ENCODE measurements at places on chromosomes 12 and 14. TPM values are rescaled to one million over a fixed set of nuclear protein-coding genes. Genes with fewer than 3 reads are reported as not detected.

DNA sequence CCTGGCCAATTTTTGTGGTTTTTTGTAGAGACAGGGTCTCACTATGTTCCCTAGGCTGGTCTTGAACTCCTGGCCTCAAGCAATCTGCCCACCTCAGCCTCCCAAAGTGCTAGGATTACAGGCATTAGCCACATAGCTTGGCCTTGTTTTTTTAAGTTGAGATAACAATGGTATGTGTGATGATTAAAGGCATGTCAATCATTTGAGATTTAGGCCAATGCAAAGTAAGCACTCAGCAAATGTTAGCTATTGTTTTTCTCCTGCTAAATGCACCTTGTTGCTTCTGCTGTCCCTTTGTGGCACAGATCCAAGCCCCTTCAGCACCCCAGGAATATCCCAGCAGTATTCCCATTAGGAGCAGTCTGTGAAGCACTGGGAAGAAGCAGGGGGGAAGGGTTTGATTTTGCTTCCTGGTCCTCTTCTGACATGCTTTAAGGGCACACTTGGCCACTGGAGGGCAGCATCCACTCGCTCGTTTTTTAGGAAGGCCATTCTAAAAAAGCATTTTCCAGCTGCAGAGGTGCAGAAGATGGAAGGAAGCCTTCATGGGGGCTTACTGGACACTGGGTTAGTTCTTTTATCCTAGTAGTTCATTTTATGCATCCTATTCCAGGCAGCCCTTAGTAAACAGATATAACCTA is 70.2 kb upstream of the ZFP36L1 start:
- no peak for DNase-seq

DNA sequence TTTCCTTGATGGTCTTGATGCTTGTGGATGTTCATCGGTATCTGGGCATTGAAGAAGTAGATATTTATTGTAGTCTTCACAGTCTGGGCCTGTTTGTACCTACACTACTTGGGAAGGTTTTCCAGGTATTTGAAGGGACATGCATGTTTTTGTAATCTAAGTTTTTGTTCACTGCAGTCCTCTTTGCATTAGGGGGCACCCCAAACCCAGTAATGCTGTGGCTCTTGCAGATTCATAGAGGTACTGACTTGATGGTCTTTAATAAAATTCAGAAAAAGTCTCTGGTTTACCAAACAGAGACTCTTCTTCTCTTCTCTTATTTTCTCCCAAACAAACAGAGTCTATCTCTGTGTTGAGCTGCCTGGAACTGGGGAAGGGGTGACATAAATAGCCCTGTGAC is 150.9 kb upstream of the SLC16A7 start:
- DNase-seq: no peak

GRCh38 chr14:89240414-89240813 is 176.6 kb downstream of the FOXN3 start:
- DNase-seq: no peak

Gene TOGARAM1
- total RNA-seq: 20.2 TPM

Gene SYT10
- total RNA-seq: 1.6 TPM

Gene OAS2
- total RNA-seq: 4.2 TPM

Gene DAO
- total RNA-seq: not detected

Data from type B pancreatic cell (in vitro differentiated cells).